ENCODE measurements at places on chromosomes 5 and 9. TPM values are rescaled to one million over a fixed set of nuclear protein-coding genes. Genes with fewer than 3 reads are reported as not detected.

DNA sequence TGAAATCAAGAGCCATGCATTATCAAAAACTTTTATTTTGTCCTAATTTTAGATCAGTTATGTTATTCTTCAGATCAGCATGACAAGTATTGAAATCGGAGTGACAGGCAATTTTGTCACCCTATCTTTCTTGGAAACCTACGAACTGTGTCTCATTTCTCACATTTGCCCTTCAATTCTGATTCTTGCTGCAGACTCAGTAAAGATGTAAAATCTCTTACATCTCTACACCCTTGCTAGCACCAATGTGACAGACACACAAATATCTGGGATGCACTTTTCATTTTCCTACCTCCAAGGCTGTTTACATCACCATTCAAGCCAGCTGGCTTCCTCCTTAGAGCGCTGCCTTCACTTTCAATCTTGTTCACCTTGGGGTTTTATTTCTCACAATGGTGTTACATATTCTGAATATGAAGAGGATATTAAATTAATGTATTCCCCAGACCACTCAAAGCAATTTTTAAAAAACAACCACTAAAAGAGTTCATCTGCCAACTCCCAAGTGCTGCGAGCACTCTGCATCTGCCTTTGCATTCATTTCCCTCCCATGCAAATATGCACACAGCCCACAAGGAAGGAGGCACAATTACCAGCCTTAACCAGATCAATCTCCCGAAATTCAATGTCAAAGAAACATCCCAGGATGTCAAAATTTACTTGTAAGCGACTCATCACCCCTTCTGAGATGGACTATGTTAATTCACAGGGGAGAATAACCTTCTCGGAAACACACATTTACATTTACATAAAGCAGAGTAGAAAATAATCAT, 164.3 kb downstream of the ENC1 start:
- DNase-seq, result no peak

DNA sequence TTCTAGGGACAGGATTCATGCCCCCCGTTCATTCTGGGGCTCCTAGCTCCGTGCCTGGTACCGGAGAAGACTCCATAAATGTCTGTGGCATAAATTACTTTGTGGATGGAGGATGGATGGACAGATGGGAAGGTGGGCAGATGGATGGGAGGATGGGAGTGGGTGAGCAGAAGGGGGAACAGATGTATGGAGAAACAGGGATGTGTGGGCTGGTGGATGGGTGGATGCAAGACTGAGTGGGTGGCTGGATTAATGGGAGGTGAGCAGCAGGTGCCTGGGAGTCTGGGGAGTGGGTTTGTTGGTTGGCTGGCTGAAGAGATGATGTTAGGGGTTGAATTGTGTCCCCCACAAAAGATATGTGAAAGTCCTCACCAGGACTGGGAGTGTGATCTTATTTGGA, 43.5 kb downstream of the SARDH start:
- DNase-seq, result no peak

DNA sequence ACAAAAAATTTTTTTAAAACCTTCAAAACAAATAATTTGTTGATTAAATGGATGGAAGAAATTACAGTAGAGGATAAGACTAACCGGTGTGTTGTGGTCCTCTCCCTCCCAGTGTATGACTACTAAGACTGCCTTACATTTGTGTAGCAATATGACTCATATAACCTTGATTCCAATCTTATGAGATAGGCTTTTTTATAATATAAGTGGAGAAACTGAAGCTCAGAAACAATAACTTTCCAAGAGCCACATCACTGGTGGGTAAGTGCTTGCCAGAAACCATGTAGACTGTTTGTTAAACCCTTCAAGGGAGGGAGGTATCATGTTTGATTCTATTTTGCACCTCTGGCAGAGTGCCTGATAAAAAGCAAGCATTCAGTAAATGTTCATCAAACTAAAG, 47.5 kb downstream of the NLN start:
- DNase-seq, result no peak

GRCh38 chr9:114619191-114619761, 8.2 kb downstream of the TMEM268 start:
- no peak for DNase-seq

- no peak for DNase-seq
Measured at GRCh38 chr9:85212209-85212608, 529.5 kb downstream of the AGTPBP1 start.

GRCh38 chr5:40683305-40683704, 3.6 kb downstream of the PTGER4 start:
- DNase-seq, result no peak

- no peak for DNase-seq
Measured at GRCh38 chr9:132995879-132996278, 17.4 kb downstream of the GFI1B start.

Gene RIGI
- total RNA-seq, result 4.0 TPM

Gene EIF4EBP3
- 1.3 TPM for total RNA-seq

Gene PCDHB12
- total RNA-seq, result not detected

Gene CD274
- not detected for total RNA-seq

Gene PCDHB5
- not detected for total RNA-seq

Gene DMRTA1
- total RNA-seq, result not detected

Gene MEGF10
- 0.03 TPM for total RNA-seq

Gene MEIKIN
- not detected for total RNA-seq

Gene PSMB7
- total RNA-seq, result 163 TPM

Gene IL31RA
- not detected for total RNA-seq

Data from G401 (cell line).